Fibroblast of skin of back (primary cell): ENCODE measurements at places on chromosomes 5 and 9.

- DNase-seq, result peak; percentile 35
Observed at GRCh38 chr5:169003721-169004541, 297.0 kb downstream of the SLIT3 start.

DNA sequence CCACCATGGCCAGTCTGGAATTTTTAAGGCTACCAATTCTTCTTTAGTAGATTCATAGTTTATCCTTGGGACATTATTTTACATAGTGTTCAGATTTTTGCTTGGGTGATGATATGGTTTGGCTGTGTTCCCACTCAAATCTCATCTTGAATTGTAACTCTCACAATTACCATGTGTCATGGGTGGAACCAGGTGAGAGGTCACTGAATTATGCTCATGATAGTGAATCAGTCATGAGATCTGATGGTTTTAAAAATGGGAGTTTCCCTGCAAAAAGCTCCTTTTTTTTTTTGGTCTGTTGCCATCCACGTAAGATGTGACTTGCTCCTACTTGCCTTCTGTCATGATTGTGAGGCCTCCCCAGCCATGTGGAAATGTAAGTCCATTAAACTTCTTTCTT, 163.9 kb downstream of the GABRG2 start:
- no peak for DNase-seq

DNA sequence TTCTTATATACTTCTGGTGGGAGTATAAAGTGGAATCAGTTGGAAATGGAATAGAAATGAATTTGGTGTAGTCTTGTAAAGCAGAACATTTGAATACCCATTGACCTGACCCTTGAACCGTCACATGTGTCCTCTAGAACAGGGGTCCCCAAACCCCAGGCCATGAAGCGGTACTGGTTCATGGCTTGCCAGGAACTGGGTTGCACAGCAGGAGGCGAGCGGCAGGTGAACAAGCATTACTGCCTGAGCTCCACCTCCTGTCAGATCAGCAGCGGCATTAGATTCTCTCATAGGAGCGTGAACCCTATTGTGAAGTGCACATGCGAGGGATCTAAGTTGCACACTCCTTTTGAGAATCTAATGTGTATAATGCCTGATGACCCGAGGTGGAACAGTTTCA, 80.0 kb downstream of the RANBP17 start:
- no peak for DNase-seq

DNA sequence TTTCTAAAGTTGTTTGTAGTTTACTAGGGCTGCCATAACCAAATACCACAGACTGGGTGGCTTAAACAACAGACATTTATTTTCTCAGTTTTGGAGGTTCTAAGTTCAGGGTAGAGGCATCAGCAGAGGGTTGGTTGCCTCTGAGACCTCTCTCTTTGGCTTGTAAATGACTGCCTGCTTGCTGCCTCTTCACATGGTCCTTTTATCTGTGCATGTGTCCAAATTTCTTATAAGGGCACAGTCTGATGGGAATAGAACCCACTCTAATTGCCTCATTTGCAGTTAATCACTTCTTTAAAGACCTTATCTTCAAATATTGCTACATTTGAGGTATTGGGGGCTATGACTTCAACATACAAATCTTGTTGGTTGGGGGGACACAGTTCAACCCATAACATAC, 36.8 kb downstream of the GPBP1 start:
- no peak for DNase-seq

GRCh38 chr9:33880211-33881089, 63.5 kb downstream of the UBE2R2 start:
- no peak for DNase-seq

DNA sequence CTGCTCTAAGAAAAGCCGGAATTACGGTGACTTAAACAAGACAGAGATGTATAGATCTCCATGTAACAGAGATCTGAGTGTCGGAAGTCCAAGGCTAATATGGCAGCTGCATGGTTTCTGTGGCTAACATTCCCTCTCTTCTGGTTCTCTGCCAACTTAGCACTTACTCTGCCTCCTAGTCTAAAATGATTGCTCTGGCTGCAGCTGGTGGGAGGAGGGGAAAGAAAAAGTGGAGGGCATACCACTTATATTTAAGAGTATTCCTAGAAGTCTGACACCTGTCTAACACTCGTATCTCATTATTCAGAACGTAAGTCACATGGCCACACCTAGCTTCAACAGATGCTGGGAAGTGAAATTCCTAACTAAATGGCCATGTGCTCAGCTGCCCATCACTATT, 551.5 kb upstream of the TLE4 start:
- no peak for DNase-seq
